ENCODE measurements at places on chromosomes 11 and 22.

DNA sequence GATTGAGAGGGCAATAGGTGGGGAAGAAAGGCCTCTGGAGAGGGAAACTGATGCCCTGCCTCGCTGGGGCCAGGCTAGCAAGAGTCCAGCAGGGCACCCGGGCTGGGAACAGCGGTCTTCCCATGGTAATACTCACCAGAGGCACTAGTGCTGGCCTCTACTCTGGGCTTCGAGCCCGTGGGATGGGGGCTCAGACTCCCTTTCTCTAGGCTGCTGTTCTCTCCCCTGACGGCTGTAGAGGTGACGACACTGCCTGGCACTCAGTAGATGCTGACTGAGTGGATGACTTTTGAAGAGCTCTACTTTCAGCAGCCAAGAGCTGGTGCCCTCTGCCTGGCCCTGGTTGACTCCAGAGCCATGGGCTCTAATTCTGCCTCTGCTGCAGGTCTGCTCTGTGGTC lies 818 bp upstream of the C1QTNF4 start:
- no peak for DNase-seq

DNA sequence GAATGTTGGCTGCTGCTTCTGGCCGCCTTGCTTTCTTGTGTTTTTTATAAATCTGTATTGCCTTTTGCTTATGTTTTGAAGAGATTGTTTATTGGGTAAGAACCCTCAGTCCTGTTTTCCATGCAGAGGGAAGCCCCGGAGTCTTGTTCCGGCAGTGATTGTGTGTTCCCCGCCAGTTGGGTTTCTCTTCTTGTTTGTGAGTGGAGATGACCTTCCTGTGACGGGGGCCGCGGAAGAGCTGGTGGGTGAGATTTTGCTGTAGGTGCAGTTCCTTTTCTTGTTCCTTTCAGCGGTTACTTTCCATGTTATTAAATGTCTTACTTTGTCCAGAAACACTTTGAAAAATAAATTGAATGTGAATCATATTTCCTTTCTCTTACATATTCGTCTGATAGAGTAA lies 8.3 kb downstream of the TBC1D22A start:
- DNase-seq: no peak

- DNase-seq: no peak
These were observed 144.1 kb downstream of the NOX4 start for GRCh38 chr11:89347071-89347470.

DNA sequence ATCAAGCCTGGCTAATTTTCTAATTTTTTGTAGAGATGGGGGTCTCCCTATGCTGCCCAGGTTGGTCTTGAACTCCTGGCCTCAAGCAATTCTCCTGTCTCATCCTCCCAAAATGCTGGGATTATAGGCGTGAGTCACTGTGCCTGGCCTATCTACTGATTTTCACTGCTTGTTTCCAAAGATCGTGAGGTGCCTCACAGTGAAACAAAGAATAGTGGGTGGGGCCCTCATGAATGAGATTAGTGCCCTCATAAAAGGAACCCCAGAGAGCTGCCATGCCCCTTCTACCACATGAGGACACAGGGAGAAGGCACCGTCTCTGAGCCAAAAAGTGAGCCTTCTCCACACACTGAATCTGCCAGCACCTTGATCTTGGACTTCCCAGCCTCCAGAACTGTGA lies 23.5 kb downstream of the TMEM184B start:
- DNase-seq: no peak

GRCh38 chr11:11349870-11350337 lies 3.1 kb downstream of the CSNK2A3 start:
- DNase-seq: no peak

DNA sequence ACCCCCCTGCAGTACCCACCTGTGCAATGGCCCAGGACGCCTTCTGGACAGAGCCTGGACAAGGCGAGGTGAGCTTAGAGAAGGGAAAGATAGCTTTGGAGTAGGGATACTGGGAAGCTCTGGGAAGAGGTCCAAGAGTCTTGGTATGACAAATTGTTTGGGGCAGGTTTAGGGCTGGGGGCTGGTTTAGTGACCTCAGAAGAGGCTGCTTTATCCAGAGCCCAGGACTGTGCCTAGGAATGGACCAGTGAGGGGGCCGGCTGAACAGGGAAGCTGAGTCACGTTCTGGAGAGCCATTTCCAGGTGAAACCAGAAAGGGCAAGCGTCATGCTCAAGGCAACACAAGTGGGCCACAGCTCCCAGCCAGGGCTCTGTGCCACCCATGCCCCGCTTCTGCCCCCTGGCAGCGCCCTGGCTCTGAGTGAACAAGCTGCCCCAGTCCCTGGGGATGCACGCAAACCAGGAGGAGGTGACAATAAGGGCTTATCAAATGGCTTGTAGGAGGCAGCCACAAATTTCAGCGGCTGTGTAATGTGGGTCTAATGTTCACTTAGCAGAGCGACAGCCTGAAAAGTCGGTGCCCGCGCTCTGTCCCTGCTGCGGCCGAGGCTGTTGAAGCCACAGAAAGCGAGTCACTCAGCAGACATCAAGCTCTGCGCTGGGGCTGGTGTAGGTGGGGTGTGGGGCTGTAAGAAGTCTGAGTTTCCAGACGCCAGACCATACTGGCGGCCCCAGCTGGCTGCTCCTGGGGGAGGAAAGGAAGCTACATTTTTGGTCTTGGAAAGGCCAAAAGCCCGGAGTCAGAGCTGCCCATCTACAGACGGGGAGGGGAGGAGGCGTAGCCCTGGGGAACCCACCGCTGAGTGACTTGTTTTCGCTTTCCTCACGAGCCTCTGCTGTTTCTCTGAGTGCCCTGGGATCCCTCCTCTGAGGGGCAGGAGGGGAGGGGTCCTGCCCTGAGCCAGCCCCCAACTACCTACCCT lies 18.3 kb upstream of the SYT7 start:
- DNase-seq: no peak

DNA sequence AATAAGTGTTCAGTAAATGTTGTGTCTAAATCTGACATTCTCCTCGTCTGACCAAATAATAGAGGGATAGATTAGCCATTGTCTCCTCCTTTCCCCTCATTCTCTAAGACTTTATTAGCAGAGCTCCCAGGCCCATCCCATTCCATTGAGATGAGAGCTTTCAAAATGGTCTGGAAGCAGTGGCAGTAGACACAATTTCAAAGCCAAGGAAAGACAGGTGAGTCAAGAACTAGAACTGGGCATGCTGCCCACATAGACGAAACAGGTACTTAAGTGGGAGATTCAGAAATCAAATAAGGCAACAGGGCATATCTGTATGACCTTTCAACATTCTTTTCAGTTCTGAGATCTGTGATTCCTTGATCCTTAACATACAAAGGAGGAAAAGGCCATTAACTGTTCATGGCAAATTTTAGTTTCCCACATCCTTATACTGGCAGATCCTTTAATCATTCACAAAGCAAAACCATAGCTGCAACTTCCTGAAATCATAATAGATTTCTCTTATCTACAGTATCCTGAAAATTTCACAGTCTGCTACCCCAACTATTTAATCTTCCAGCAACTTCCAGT lies 96.6 kb upstream of the KCNA4 start:
- no peak for DNase-seq

DNA sequence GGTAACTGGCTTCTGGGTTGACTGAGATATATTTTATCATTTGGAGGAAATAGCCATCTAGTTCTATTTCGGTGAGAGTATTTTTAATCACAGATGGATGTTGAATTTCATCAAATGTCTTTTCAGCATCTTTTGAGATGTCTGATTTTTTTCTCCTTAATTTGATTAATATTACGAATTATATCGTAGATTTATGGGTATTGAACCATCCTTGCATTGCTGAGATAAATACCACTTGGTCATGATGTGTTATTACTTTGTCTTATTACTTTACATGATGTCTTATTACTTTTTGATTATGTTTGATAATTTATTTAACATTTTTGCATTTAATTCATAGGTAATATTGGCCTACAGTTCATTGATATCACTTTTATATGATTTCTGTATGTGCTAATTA lies 78.8 kb upstream of the PARVA start:
- no peak for DNase-seq

- DNase-seq: no peak
These were observed 194.3 kb upstream of the MTNR1B start for GRCh38 chr11:92775003-92775676.

- no peak for DNase-seq
These were observed 30.7 kb downstream of the EHF start for GRCh38 chr11:34651551-34651950.

DNA sequence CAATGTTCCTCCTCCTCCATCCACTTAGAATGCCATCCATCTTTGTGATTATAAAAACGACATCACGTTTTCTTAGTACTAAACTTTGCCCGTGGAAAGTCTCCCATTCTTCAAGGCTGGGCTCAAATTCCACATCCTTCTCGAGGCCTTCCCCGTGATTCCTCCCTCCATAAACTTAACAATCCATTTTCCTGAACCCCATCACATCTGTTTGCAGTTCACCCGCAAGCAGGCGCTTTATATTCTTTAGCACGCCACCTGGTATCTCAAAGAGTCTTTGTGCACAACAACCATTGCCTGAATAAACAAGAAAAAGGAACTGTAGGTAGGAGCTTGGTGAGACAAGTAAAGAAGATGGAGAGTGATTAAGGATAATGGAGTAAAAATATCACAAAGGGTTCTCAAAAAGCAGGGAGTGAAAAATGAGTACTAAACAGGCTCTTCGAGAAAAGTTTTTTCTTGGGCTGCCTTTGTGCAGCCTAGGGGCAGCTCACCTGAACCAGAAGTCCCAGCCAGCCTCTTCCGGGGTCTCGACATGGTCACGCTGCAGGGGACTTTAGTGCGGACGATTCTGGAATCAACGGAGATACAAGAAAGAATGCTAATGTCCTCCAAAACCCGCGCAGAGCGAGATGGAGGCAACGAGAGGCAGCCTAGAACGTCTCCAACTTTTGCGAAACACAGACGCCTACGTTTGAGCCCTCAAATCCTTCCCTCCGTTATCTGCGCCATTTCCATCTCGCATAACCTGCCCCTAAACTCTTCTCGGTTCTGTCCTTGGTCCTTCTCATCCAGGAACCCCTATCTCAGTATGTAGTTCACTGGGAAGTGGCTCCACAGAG lies 585 bp downstream of the THYN1 start:
- no peak for DNase-seq

GRCh38 chr11:14308897-14309387 lies 50.0 kb downstream of the RRAS2 start:
- no peak for DNase-seq

DNA sequence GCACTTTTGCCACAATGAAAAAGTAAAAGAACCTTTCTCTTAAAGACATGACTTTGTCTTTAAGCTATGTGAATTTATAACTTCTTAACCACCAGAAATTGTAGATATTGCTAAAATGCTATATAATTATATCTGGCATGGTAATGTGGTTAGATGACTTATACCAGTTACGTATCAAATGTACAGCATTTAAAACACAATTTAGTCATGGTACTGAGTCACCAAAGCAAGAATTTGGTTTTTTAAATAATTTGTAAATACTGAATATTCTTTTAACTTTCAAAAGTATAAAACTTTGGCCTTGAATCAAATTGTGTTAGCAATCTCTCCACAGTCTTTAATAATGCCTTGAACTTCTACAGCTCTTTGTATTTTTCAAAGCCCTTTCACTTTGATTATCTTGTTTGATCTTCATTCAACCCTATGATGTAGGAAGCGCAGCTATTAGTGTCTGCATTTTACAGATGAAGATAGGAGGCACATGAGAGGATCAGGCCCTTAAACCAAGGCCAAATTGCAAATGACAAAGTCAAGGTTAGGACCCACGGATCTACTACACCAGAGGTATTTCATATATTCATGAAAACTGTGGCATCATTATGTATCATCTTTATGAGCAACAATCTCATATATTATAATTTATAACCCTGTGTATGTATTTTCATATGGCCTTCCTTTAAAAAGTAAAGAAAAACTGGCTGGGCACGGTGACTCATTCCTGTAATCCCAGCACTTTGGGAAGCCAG lies 4.4 kb upstream of the SYTL2 start:
- no peak for DNase-seq

GRCh38 chr11:115645631-115646317 lies 141.6 kb upstream of the CADM1 start:
- DNase-seq: no peak

DNA sequence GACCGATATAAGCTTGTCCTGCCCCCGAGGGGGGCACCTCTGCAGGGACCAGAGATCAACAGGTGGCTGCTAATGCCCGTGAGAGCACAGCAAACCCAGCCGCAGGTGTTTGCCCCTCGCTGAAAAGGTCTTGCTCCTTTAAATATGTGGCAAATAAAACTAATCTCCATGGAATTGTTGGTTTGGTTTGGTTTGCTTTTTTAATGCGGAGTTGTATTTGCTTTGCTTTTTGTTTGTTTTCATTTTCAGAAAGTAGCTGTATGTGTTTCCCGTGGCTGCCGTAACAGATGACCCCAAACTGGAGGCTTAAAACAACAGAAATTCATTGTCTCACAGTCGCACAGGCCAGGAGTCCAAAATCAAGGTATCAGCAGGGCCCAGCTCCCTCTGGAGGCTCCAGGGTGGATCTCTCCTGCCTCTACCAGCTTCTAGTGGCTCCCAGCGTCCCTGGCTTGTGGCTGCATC lies 93.0 kb downstream of the CELSR1 start:
- DNase-seq: no peak

GRCh38 chr11:79939111-79939510 lies 498.3 kb upstream of the TENM4 start:
- no peak for DNase-seq

DNA sequence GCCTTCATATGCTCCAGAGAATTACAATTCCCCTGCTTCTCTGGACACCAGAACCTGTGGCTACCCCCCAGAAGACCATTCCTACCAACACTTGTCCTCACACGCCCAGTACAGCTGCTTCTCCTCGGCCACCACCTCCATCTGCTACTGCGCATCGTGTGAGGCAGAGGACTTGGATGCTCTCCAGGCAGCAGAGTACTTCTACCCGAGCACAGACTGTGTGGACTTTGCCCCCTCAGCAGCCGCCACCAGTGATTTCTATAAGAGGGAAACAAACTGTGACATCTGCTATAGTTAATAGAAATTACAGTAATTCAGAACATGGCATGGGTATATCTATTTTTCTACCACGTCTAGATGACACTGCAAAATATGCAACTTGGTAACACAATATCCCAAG lies 9.8 kb downstream of the POU2AF3 start:
- DNase-seq: no peak

DNA sequence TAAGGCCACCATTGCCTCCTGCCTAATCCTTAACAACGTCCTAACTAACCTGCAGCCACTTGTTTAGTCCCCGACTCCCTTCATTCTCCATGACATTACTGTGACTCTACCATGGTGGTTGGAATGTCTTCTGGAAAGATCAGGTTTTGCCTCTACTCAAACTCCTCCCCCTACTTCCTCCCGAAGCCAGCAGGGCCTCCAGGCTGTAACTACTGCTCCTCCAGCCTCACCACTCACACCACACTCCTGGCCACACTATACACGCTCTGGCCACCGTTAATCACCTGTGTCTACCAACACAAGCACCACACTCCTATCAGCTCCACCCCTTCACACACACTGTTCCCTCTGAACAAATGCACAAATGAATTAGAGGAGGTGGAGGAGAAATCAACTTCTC lies 69.2 kb downstream of the PACSIN2 start:
- DNase-seq: no peak
